Hematopoietic multipotent progenitor cell (in vitro differentiated cells): ENCODE measurements at places on chromosomes 3 and 15. TPM values are rescaled to one million over a fixed set of nuclear protein-coding genes. Genes with fewer than 3 reads are reported as not detected.

DNA sequence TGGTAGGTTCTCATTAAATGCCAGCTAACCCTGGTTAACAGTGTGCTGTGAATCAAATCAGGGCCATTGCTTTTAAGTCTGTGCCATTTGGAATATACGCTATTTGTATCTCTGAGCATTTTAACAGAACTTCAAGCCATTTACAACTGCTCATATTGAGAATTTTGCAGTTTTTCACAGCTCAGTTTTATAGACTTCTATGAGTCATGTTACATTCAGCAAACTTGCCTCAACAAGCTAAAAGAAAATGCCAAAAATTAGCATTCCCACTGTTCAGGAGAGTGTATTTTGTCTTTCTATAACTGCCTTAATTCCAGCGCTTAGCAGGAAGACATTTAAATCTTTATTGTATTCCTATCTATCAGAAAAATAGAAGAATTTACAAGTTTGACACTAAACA lies 196.4 kb downstream of the GBE1 start:
- no peak for DNase-seq

GRCh38 chr15:101501703-101502373 lies 12.3 kb upstream of the PCSK6 start:
- peak; percentile 69 for DNase-seq

DNA sequence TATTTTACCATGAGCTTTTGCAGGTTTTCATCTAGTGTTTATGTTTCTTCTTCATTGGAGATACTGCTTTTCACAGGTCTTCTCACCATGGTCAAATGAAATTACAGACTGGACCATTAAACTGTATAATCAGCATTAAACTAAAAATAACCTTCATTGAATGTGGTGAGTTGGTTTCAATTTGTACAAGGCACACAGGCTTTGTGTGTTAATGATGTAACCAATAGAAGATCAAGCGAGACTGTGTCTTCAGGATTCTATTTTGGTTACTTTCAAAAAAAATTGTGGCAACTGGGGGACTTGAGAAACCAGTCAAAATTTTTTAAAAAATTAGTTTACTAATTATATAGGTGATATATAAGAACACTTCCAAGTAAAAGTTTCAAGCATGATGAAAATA lies 54.3 kb upstream of the GCSAM start:
- DNase-seq: no peak

DNA sequence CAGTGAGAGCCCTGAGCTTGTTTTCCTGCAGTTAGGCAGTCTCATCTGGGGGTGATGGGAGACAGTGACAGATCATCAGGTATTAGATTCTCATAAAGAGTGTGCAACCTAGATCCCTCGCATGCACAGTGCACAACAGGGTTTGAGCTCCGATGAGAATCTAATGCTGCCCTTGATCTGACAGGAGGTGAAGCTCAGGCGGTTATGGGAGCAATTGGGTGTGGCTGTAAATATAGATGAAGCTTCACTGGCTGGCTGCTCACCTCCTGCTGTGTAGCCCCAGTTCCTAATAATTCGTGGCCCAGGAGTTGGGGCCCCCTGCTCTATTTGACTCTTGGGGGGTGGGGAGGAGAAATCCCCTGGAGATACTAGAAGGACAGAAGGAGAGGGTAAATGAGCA lies 309.4 kb upstream of the STT3B start:
- DNase-seq: no peak

DNA sequence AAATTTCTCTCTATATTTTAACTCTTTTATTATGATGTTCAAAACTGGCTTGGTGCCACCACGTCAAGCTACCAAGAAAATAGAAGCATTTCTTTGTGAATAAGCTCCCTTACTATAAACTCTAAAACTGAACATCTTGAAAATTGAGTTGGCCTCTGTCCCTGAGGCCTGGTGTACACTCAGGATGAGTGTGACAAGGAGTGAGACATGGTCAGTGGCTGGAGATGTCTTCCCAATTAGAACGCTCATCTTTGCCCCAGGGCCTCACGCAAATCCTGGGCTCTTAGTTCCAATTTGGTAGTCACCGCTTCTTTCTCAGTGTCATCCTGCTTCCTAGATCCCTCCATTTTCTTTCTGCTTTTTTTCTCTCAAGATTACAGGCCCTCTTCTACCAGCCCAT lies 26.2 kb downstream of the SLC2A2 start:
- DNase-seq: no peak

HYPK gene
- 9.2 TPM for total RNA-seq

DNA sequence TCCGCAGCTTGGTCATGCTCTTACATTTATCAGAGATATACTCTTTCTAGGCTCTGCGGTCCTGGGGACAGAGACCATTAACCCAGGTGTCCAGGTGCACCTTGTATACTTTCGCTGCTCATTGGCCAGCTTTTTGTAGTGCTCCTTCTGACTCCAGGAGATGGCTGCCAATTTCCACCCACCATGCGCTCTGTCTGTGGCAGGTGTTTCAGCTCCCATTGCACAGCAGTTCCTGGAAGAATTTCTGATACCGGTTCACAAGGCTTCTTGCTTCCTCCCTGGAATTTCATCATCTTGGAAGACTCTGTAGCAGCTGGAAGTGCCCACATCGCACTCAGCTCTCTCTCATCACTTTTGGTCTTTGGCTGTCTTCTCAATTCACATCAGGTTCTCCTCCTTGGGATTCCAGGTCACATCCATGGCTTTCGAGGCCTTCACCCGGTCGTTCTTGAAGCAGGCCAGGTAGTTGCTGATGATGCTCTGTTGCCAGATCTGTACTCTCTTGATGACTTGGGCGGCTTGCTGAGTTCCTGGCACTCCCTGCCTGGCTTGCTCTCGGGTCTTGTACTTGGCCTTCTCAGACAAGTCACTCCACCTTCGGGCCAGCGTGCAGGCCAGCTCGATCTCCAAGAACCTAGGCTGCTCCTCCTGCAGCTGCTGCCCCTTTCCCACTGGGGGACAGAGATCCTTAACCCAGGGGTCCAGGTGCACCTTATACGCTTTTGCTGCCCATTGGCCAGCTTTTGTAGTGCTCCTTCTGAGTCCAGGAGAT lies 41.1 kb upstream of the ARL8B start:
- DNase-seq: no peak

- DNase-seq: no peak
Observed at GRCh38 chr15:57337868-57338411, 38.4 kb upstream of the CGNL1 start.

- DNase-seq: peak; percentile 23
Observed at GRCh38 chr3:37814547-37814946, 47.1 kb upstream of the CTDSPL start.
